ENCODE measurements at places on chromosomes 3 and 15.
A peak's percentile ranks its signal among the peaks of the same experiment; 100 is the strongest.

DNA sequence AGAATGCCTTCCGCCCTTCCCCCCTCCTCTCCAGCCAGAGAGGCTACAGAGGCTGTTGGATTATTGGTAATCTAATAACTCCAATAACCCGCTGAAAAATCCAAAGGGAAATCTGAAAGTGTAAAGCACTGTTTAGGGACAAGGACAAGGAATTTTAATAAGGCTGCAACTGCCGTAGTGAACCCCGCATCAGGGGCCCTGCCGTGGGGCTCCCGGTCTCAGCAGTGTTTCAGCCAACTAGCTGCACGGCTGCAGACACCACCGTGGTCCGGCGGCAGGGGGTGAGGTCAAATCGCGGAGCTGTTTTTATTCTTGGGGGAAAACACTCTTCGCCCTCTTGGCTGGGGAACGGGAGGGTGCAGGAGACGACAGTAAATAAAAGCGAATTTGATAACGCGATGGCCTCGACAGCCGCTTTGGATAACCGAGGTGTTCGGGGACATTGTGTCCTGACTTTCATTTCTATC is 6.1 kb downstream of the BCL6 start:
- H3K4me3 ChIP-seq: peak overlapping the region; percentile 78
- H3K4me1 ChIP-seq: peaks cover 19% of the 10 kb centered on the region
- H3K27ac ChIP-seq: 0 out of 2 replicates have a peak overlapping the region, but pooled peaks have one; percentile 59
- no peak for DNase-seq
- peaks cover 11% of the 10 kb centered on the region for H3K27me3 ChIP-seq

DNA sequence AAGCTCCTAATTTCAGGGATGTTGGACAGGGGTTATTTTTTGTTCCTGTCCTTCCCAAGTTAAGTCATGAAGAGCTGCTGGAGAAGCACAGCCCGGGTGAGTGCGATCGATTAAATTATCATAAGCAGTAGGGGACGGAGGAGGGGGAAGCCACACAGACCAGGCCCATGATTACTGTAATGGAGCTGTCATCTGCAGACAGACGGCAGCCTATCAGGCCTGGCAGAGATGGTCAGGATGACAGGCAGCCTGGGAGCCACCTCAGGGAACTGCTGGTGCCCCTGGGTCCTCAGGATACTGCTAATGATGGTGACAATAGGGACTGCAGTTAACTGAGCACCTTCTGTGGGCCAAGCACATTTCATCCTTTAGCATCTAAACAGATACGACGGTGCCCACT is 147.7 kb downstream of the RAB11A start:
- no peak for DNase-seq
- peaks cover 3% of the 10 kb centered on the region for H3K4me1 ChIP-seq
- no peak overlapping the region for H3K4me3 ChIP-seq
- H3K36me3 ChIP-seq: no peaks in the 10 kb centered on the region
- H3K27me3 ChIP-seq: no peaks in the 10 kb centered on the region
- H3K27ac ChIP-seq: no peak overlapping the region

GRCh38 chr3:17507480-17507879 is 235.0 kb downstream of the TBC1D5 start:
- no peak for DNase-seq
- H3K4me1 ChIP-seq: no peaks in the 10 kb centered on the region

GRCh38 chr3:3851621-3852323 is 52.5 kb downstream of the LRRN1 start:
- H3K4me1 ChIP-seq: peaks cover 12% of the 10 kb centered on the region
- no peak for DNase-seq
- H3K27ac ChIP-seq: no peak overlapping the region
- no peak overlapping the region for H3K4me3 ChIP-seq
- no peaks in the 10 kb centered on the region for H3K27me3 ChIP-seq

GRCh38 chr3:106034313-106034712 is 165.5 kb upstream of the CBLB start:
- DNase-seq: no peak
- H3K4me3 ChIP-seq: no peak overlapping the region
- no peaks in the 10 kb centered on the region for H3K4me1 ChIP-seq
- H3K27me3 ChIP-seq: no peaks in the 10 kb centered on the region

- peak; percentile 100 for DNase-seq
- H3K27ac ChIP-seq: peak within 1 kb of the TSS; percentile 77
- H3K36me3 ChIP-seq: peaks cover 18% of the 10 kb centered on the region
- H3K4me3 ChIP-seq: peak within 1 kb of the TSS; percentile 91
- H3K27me3 ChIP-seq: no peaks in the 10 kb centered on the region
These were observed at the start of gene ZBTB11 for GRCh38 chr3:101676765-101677435. TSS of gene ZBTB11 (minus strand) at chr3:101677132. CDS start at chr3:101676914, 218 bp downstream.

DNA sequence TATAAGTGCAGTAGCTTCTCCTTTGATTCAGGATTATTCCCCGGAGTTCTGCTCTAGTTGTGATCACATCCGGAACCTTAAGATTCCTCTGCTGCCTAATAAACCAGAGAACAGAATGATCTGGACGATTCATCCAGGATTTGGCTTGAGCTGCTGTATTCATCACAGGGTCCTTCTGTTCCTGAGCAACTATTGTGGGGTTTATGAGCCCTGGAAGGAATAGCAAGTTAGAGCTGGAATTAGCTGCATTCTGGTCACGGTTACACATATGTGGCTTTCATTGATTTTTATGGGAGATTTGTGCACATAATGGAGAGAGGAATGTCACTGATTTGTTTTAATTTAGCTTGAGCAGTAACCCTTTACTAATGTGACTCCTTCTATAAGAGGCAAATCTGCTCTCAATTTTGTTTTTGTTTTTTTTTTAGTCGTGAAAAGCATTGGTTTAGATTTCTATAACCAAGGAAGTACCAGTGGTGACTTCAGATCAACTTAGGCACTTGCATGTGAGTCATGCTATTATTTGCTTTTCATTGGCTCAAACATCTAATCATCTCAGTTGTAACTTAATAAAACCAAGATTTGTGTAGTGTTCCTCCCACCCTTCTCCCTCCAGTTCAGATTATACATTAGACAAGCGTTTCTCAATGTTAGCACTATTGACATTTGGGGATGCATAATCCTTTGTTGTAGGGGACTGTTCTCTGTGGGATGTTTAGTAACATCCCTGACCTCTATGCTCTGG is 148.5 kb downstream of the OTOL1 start:
- H3K27ac ChIP-seq: no peak overlapping the region
- no peaks in the 10 kb centered on the region for H3K27me3 ChIP-seq
- peaks cover 4% of the 10 kb centered on the region for H3K4me1 ChIP-seq
- no peak overlapping the region for H3K4me3 ChIP-seq
- DNase-seq: no peak

Measured in H1 (cell line).